Stimulated activated CD4-positive, alpha-beta T cell treated with anti-CD3 and anti-CD28 coated beads, Interleukin-1b, Interleukin-23, amount 100 ng/mL, for 4 hours (primary cell): ENCODE measurements at places on chromosomes 7 and 10.

- no peak for DNase-seq
Observed at GRCh38 chr10:72258617-72259016, 15.1 kb upstream of the DDIT4 start.

- DNase-seq: no peak
Observed at GRCh38 chr10:87538092-87539015, 33.7 kb downstream of the MINPP1 start.

DNA sequence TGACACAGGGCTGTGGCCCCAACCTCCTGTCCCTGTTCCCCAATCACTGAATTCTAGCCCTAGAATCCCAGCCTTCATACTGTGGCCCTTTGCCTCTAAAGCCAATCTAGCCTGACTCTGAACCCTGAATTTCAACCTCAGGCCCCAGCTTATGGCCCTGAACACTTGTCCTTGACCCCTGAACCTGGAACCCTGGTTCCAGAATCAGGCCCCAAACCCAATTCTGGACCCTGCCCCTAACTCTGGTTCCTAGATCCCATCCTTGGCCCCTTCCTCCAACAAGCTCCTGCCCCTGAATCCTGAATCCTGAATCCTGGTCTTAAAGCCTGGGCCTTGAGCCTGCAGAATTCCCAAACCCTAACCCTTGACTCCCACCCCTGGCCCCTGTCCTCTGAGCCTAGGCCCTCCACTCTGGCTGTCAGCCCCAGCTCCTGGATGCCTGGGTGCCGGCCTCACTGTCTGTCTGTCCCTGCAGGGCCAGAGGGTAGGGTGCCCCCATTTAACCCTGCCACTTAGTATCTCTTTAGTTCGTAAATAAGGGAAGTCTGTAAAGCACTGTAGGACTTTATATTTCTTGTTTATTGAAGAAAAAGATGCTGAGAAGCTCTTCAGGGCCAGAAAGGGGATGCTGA lies 1.3 kb downstream of the INPP5A start:
- no peak for DNase-seq

GRCh38 chr7:77391230-77391629 lies 24.9 kb downstream of the GSAP start:
- DNase-seq: no peak

DNA sequence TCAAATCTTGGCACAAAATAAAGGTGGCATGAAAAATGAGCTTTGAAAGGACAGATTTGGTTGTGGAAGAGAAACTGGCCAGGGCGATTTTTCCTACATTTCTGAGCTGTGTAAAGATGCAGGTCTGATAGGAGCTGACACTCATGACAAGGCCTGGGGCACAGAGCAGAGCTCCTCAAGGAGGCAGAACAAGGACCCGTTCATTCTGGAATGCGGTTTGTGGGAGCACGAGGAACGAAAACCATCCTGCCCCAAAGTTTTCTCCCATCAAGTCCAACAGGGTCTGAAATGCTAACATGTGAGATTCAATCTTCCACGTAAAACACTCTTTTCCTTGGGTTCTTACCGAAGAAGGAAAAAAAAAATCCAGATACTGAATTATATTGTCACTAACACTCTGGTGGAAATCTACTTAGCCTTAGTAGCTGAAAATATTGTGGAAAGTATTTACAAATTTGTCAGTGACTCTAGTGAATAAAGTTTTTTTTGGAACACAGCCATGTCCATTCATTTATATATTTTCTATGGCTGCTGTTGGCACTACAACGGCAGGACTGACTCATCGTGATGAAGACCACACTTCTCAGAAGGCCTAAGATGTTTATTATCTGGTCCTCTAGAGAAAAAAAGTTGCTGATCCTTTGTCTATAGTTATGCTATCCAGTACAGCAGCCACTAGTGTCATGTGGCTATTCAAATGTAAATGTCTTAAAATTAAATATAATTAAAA lies 215.7 kb downstream of the BAMBI start:
- DNase-seq: no peak

GRCh38 chr7:75727881-75728593 lies 10.7 kb downstream of the HIP1 start:
- DNase-seq: no peak

DNA sequence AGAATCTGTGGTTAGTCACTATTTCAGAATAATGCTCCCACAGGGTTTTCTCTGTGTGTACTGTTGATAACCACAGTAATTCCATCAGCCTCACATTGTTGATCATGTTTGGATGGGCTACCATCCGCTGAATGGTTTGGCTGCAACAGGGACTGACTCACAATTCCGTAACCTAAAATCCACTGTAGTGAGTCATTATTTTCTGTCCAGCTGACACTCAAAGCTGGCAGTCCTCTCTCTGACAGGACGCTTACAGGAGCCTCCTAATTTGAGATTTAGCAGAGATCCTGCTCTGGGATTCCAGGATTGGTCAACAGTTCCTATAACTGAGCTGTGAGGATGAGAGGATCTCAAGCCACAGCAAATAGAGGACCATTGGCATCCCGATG lies 32.7 kb downstream of the VWA2 start:
- no peak for DNase-seq

GRCh38 chr10:22442063-22442462 lies 96.8 kb downstream of the SPAG6 start:
- DNase-seq: no peak

DNA sequence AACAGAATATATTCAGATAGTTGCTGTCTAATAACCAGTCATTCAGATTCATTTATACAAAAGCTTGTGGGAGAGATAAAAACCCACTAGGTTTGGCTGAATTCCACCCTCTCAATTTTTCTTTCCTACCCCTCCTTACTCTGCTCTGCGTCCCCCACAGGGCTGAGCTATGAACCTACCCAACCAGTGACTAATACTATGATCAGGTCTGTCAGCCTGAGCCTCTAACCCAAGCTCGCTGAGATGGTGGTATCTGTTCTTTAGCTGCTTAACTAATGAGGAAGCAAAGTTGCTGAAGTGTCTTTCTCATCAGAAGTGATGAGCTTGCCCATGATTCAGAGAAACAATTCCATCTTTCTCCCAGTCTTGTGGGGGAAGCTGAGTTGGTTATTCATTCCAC lies 248.7 kb upstream of the GPR26 start:
- DNase-seq: no peak

- no peak for DNase-seq
Observed at GRCh38 chr10:118308664-118309063, 33.5 kb downstream of the FAM204A start.

DNA sequence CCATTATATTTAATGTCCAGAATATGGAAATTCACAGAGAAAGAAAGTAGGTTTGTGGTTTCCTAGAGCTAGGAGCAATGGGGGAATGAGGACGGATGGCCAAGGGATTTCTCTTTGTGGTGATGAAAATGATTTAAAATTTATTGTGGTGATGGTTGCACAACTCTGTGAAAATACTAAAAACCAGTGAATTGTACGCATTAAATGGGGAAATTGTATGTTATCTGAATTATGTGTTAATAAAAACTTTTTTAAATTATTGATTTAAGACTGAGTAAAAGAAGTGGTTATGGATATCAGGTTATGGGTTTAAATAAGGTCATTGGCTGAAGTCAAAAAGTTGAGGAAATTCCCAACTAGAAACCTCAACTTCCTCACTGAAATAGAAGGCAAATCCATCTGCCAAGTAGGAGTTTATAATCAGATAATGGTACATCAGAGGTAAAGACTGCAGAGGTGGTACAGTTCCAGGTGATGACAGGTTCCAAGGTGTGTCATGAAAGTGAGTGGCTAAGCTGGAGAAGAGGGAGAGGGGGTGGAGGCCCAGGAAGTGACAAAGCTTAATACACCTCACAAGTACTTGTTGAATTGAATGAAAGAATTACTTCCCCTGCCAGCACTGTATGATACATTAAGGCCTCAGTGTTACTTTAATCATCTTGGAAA lies 68.9 kb upstream of the CCDC71L start:
- no peak for DNase-seq

DNA sequence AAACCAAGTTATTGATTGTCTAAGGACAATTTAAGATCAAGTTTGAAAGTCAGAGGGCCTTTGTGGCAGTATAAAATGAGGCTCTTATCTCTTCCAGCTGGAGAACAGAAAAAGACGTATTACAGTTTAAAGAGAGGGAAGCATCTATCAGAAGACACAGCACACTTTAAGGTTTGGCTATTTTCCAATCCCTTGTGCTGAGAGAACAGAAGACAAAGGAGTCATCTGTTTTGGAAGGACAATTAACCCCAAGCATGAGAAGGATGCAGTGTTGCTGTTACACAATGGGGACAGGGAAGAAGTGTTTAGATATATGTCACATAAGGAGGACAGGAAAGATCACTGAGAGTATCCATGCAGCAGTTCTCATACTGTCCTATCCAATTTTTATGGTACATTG lies 1224.2 kb upstream of the SORCS1 start:
- no peak for DNase-seq

GRCh38 chr10:87818505-87819288 lies 671 bp upstream of the ATAD1 start:
- peak; percentile 63 for DNase-seq

GRCh38 chr10:12980102-12980661 lies 21.3 kb downstream of the CCDC3 start:
- DNase-seq: no peak

DNA sequence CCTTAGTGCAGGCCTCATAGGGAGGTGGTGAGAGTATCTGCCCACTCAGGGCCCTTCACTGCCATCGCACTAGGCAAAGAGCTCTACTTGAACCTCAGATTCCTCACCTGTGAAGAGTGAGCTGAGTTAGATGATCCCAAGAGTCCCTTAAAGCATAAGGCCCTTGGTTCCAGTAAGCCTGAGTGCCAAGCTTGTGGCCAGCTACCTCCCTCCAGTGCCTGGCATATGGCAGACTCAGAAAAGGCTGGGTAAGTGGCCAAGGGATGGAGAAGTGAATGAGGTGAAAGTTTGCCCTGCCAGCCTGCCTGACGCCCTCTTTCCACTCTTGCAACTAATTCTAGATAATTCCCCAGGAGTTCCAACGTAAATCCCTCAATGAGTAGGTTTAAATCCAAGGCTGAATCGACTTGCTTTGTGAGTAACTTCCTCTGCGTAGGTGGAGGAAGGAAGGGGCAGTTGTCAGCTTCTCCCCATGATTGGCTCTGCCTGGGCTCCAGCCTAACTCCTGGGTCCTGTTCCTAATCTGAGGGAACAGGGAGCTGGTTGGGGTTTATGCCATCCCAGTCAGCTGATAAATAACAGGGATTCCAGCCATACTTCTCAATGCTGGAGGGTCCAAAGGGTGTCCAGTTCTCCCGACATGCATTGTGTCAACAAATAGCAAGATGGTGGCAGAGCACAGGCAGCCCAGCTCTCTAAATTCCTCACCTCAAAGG lies 14.2 kb downstream of the DUSP5 start:
- no peak for DNase-seq

DNA sequence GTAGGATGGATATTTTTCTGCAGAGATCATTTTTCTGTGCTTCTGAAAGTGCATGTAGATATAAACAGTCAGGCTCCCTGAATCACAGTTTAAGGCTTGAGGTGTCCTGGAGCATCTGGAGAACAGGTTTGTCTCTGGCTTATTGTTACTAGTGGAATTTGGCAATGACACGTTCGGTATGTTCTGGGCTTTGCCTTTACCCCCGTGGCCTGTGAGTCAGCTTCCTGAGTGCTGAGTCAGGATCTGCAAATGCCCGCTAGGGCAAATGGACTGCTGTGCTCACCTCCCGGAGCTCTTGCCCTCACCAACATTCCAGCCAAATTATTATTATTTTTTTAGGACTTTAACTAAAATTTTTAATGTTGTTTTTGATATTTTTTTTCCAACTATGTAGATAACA lies 192.5 kb upstream of the PRSS1 start:
- DNase-seq: no peak

DNA sequence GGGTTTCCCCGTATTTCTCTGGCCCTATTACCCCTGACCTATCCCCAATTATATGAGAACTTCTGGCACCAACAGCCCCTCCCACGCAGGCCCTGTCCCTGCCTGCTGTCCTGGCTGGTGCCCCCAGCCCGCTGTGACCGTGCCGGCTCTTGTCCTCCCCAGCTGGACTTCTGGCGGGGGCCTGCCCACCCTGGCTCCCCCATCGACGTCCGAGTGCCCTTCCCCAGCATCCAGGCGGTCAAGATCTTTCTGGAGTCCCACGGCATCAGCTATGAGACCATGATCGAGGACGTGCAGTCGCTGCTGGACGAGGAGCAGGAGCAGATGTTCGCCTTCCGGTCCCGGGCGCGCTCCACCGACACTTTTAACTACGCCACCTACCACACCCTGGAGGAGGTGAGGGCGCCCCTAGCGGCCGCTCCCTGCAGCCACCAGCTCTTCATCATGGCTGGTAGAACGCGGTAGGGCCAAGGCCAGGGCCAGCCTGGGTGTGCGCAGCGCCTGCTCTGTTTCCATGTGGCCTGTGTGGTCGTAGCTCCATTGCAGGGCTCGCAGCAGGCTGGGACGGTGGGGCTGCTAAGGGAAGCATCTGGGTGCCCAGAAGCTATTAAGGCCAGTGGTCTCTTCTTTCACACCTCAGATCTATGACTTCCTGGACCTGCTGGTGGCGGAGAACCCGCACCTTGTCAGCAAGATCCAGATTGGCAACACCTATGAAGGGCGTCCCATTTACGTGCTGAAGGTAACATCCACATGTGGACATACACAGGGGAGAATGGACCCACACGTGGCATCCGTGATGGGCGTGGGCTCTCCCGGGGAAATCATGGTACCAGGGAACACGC lies 1.4 kb downstream of the CPA1 start:
- no peak for DNase-seq

GRCh38 chr7:36011588-36011965 lies 141.5 kb upstream of the EEPD1 start:
- no peak for DNase-seq

- no peak for DNase-seq
Observed at GRCh38 chr7:85230623-85231022, 43.8 kb upstream of the SEMA3D start.

DNA sequence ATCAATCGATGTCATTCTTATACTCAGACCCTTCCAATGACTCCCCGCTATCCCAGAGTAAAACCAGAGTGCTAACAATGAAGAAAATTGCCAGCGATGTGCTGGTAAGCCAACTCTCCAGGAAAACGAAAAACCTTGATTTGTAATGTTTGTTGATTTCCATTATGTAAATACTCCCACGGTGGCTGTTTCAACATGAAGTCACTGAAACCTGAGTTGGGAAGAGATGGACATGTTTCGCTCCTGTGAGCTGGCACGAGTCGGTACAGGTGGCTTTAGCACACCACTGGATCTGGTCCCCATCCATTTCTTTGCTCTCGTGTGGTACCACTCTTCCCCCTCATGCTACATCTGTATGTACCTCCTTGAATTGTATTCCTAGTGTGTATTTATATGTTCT lies 52.9 kb downstream of the AP3M1 start:
- no peak for DNase-seq
